ENCODE measurements at places on chromosomes 11 and 22.

GRCh38 chr22:46540874-46541273, 3.5 kb upstream of the CELSR1 start:
- DNase-seq: no peak

DNA sequence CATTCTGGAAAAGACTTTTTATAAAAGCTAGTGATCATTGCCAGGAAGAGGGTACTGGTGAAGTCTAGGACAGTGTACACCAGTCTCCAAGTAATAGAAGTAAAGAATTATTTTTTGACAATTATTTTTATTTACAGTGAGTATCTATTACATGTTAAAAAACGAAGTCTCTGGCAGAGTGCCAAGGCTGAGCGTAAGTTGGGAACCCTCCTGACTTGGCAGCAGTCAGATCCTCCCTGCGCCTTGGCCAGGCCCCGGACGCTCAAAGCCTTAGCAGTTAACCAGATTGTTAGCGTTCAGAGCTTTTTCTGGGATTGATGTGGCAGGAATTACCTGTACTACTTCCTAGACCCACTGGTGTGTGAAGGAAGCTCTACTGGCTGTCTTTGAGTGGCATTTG, 38.1 kb upstream of the CTTN start:
- DNase-seq: no peak

DNA sequence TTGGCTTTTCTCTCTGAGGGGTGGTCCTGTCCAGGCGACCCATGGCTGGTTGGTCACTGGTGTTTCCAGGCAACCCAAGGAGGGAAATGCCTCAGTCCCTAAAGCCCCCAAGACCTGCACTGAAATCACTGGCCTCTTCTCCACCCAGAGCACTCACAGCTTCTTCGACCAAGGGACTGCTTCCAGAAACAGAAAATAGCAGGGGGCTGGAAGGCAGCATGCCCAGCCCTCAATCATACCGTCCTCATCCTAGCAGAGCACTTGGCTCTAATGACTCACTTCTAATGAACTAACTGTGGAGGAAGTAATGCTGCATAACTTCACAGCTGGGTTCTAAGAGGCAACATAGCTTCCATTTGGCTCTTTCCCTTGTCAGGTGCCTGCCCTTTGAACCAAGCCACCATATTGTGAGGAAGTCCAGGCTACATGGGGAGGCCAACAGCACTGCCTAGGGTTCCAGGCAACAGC, 27.6 kb downstream of the DKK3 start:
- DNase-seq: no peak

DNA sequence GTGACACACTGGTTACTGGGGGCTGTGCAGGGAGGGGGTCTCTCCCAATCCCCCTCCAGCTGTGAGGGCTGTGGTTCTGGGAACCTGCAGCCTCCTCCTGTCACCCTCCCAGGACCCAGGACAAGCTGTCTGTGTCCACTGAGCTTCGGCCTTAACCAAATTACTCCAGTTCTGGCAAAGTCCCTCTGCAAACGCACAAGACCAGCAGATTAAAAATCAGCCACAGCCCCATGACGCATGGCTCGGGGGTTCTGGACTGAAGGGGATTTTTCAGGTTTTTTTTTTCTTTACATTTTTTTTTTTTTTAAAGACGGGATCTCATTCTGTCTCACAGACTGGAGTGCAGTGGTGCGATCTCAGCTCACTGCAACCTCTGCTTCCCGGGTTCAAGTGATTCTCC, 32.2 kb upstream of the A4GALT start:
- DNase-seq: no peak

DNA sequence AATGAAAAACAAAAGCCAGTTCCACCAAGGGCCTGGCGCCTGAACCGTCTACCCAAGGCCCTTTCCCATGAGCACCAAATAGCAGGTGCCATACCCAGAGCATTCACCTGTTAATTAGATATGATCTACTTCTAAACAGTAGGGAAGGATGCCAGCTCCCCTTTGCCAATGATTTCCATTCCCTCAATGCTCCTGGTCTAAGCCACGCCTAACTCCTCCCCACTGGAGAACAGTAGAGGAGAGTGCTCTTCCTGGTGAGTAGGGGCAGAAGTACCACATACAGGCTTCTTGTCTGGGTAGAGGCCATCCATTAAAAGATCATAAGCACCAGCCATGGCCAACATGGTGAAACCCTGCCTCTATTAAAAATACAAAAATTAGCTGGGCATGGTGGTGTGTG, 40.7 kb downstream of the PACSIN2 start:
- DNase-seq: no peak

GRCh38 chr22:17952273-17952801, 72.0 kb downstream of the MICAL3 start:
- no peak for DNase-seq

DNA sequence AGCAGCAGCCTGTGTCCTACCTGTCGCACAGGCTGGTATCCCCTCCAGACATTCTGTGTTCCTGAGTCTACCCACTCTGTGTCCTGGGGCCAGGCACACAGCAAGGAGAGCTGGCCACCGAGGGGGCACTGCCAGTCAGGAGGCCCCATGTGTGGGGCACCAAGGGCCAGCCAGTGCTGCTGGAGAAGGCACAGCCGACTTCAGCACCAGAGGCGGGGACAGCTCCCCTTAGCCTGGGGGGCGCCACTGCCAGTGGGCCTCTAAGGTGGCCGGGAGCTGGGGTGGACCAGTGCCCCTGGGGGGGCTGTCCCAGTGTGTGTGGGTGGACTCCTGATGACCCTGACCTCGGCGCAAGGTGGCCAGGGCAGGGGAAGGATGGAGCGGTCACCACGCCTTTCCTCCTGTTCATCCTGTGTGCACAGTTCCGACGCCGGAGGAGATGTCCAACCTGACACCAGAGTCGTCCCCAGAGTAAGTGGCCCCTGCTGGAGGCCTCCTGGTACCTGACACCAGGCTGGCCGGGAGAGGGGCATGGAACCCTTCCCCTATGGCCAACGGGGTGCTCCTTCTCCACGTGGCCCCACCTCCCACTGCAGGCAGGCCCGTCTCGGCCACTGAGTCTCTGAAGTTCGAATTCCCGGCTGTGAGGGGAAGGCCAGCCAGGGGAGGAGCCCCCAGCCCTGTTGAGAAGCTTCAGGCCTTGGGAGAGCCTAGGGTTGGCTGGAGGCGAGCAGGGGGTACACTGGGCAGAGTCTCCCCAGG, 35.4 kb downstream of the MOB2 start:
- no peak for DNase-seq

DNA sequence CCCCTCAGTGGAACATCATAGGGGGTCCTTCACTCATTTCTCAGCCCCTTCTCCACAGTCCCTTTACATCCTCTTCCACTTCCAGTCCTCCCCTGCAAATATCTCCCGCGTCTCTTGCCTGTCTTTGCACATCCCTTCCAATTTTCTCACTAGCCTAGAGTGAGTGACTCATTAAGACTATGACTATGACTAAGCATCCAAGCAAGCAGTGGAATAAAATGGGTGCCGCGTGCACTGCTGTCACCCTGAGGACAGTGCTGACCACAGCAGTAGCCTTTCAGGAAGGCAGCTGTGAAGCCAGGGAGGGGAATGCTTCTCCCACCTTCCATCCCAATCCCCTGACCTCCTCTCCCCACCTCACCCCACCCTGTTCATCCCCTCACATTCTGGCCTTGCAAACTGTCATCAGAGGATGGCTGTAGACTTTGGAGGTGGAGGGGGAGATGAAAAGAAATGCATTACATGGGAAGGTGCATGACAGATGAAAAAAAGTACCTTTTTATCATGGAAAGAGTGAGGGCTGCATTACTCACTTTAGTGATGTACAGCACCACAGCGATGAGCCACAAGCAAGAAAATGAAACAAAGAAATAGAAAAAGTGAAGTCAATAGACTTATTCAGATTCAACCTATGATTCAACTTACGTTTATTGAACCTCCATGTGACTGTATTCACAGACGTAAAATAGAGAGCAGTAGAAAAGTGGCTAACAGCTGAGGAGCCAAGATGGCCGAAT, 948.2 kb downstream of the NTM start:
- DNase-seq: no peak

- peak; percentile 43 for DNase-seq
These were observed 17.1 kb downstream of the MAFF start for GRCh38 chr22:38218661-38219622.

DNA sequence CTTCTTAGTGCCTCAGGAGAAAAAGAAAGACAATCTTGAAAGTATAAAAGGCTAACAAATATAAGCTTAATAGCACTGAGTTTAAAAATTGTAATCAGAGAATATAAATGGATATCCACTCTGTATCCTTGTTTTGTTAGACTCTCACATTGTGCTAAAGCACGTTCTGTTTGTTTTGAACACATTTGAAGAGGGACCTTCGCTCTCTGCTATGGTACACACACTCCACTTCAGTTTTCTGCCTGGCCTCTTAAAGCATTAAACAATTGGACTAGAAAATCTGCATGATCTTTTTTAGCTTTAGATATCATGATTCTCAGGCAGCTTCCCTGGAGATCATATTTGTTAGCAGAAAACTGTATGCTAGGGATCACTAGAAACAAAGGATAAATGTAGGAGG, 40.3 kb upstream of the PGR start:
- no peak for DNase-seq

GRCh38 chr11:96841792-96842191, 452.0 kb downstream of the JRKL start:
- no peak for DNase-seq

GRCh38 chr11:16984229-16984628, 30.0 kb downstream of the PLEKHA7 start:
- no peak for DNase-seq

DNA sequence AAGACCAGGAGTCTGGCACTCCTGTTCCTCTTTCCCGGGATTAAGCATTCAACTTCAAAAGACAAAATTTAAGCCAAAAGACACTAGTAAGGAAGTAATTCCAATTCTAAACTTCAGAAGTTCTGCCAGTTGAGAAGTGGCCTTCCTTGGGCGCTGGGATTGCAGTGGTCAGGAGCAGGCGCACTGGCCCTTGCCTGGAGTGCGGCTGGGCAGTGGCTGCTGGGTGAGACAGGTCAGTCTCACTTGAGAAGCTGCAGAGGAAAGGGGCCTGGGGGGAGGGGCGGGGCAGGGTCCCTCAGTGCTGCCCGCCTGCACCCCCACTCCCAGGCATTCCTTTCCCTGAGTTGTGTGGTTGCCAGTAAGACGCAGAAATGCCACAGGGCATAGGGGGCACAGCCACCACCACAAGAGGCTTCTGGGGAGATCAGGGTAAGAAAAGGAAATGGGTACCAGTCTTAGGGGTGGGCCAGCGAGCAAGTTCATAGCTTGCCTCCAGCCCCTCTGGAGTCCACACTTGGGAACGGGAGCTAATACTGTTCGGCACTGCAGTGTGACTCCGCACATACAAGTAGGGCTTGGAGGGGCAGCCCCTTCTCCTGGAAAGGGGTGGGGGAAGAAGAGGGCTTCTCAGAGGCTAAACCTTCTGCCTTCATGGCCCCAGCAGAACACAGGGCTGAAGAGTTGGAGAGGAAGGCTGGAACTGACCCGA, 5.5 kb downstream of the MRPL49 start:
- DNase-seq: no peak

GRCh38 chr22:20438678-20439492, 1.3 kb upstream of the SCARF2 start:
- no peak for DNase-seq

- no peak for DNase-seq
These were observed 29.1 kb upstream of the BIRC3 start for GRCh38 chr11:102287964-102288724.

DNA sequence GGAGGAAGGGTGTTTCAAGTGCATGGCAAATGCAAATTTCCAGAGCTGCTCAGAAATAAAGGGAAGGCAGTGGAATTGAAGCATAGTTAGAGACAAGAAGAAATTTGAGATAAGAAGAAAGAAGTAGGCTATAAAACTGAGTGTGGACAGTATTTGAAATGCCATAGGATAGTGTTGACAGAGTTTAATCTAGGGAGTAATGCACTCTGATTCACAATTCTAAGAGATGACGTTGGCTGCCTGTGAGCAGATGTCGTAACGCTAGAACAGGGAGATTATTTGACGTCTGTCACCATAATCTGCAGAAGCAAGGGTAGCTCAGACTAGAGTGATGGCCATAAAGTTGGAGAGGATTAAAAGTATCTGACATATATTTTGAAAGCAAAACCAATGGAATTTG, 389.9 kb upstream of the KIRREL3 start:
- no peak for DNase-seq

GRCh38 chr22:43342347-43343261, 568 bp downstream of the SCUBE1 start:
- no peak for DNase-seq

DNA sequence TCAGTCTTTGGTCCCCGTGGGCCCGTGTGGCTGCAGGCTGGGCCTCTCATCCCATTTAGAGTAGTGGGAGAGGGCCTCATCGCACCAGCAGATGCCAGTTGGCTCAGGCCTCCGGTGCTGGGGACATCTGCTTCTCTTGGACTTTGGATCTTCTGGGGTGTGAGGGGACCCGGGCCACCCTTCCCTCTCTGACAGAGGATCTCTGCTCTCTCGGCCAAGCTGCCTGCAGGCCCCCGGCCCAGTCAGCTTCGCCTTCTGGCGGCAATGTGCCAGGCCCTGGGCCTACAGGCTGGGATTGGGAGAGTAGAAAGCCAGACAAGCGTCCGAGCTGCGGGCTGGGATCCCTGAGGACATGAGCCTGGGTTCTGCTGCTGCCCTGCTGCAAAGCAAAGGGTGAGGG, 15.0 kb upstream of the FGF3 start:
- DNase-seq: no peak

DNA sequence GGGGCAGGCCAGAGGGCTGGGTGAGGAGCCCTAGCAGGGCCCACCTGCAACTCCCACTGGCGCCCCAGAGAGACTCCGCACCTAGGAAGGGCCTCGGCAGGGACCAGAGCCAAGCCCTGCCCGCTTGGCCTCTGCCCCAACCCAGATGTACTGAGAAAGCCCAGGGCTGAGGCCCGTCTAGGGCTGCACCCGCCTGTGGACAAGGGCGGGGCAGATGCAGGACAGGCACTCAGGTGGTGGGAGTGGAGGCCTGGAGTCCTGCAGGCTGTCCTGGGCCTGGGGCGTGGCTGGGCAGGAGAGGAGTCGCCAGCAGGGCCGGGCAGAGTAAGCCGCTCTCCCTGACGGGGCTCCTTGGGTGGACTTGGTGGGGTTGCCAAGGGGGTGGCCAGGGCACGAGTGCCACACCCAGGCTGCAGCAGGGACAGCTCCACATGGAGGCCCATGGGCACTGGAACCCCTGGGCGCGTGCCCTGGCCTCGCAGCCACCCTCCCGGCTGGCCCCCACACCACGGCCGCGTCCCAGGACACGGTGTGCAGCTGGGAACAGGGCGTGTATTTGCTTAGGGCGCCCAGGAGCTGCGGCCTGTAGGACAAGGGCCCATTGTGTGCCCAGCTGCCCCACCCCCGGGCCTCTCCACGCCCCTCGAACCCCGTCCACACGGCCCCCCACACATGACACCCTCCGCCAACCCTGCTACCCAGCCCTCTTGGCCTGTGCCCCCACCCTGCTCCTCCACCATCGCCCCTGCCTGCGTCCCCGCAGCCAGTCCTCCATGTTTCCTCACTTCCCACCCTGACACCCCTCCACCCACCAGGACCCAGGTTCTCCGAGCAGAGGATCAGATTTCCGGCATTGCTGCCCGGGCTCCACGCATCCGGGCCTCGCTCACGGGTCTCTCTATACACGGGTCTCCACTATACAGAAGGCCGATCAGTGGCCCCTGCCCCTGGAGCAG, 11.3 kb upstream of the PIM3 start:
- no peak for DNase-seq
